ENCODE measurements at places on chromosomes 2 and 18.

GRCh38 chr2:174040417-174040701 lies 75.2 kb upstream of the SP3 start:
- no peak for DNase-seq

DNA sequence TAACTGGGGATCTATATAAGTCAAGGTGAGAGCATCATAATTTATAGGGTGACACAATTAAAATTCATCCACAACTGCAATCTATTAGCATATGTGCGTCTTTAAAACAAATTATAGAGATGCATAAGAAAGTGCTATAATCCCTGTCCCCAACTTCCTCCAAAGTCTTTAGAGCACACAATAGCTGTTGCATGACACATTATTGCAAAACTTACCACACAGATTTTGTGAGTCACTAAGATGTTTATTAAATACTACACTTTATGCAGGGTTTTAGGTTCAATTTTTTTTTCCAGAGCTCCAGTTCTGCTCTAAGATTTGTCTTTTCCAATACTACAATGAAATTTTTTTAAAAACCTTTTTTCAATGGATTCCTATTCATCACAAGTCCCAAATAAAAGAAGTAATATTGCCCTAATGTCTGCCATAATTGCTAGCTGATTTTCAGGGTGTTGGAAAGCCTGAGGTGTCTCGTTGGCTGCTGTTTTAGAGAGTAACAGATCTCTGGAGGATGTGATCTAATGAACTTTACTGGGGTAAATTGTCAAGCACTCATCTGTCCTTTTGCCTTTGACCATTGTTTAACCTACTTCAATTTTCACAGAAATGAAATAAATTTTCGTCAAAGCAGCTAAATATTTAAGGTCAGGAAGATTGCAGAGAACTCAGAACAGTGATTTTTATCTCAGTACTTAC lies 250.5 kb upstream of the NETO1 start:
- DNase-seq, result no peak

DNA sequence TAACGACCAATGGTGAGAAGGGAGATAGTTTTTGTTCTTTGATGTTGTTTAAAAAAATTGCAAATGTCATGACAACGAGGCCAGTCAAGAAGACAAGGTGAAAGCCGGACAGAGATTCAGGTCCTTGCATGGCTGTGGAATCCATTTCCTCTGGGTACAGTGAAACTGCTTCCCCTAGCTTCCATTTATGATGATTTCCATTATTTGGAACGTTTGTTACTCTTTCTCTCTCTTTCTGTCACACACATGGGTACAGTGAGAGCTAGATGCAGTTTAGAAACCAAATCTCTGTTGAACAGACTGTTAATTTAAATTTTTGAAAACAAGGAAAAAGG lies 57.4 kb upstream of the MSH2 start:
- no peak for DNase-seq

- DNase-seq, result no peak
These were observed 49.1 kb upstream of the ZNF638 start for GRCh38 chr2:71282493-71282892.

DNA sequence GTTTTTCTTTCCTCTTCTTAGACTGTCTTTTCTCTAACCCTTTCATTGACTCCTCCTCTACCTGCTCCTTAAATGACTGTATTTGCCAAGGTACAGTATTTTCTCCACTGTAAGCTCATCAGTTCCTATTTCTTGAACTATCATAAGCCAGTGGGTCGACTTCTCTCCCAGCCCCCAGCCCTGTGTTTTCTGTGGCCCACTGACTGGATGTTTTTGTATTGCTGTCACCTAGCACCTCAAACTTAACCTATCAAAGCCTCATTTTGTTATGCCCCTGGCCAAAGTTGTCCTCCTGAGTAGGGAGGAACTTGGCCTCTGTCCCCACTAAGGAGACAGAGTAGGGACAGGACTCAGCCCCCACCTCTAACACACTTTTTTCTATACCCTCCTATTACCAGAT lies 65.4 kb upstream of the CABLES1 start:
- no peak for DNase-seq

DNA sequence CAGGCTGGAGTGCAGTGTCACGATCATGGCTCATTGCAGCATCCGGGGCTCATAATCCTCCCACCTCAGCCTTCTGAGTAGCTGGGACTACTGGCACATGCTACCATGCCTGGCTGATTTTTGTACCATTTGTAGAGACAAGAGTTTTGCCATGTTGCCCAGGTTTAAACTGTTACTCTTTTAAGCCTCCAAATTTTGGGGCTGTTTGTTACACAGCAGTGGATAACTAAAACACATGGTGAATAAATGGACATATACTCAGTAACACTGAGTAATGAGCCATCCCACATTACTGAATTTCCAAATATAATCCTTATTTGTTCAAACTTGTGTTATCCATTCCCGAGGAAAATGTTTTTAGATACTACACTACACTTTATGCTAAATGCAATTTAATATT lies 9.8 kb downstream of the ADCY3 start:
- DNase-seq, result no peak

DNA sequence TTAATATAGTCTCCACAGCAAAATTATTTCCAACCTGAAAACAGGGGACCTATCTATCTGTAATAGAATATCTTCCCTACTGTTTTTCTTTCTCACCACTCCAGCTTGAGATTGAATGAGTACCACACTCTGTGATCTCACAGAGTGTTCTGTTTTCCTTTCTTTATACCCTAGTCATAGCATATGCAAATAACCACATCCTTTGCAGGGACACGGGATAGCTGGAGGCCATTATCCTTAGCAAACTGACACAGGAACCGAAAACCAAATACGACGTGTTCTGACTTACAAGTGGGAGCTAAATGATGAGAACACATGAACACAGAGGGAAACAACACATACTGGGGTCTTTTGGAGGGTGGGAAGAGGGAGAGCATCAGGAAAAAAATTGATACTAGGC lies 224.7 kb downstream of the SLC8A1 start:
- no peak for DNase-seq

- no peak for DNase-seq
These were observed 402.8 kb downstream of the CLIP4 start for GRCh38 chr2:29518010-29518409.

DNA sequence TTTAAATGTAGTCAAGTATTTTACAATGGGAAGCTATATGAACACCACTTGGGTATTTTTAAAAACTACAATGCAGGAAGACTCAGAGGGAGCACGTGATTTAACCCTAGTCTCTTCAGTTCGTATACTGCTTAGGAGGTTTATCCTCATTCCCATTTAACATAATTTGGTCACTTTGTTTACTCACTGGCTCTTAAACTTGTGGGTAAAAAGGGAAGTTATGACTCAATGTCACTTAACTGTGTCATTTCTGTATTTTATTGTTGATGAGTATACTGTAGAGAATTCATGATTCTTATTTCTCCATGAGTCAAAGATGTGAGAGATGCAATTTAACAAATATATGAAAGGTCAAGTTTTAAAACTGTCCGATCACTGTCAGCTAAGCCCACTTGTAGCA lies 48.2 kb downstream of the SLC66A3 start:
- DNase-seq, result no peak

GRCh38 chr2:29389686-29390085 lies 274.5 kb downstream of the CLIP4 start:
- DNase-seq, result no peak

- DNase-seq, result no peak
These were observed 16.0 kb upstream of the SKA1 start for GRCh38 chr18:50358844-50359243.
